CD8-positive, alpha-beta memory T cell (primary cell): ENCODE measurements at places on chromosomes 7 and 10.

DNA sequence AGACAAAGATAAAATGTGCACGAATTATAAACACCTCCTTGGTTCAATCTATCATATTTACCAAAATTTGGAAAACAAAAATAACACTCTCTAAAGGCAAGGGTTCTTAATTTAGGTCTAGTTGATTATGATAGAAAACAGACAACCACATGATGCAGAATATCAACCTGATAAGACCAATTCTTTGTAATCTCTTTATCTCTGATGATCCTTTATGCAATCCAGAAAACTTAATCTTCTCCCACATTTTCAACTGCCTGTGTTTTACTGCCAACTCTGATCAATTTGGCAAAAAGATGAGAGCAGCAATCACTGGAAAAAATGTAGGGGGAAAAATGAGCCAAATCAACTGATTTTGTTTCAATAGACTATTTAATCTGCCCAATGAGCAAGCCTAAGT lies 148.5 kb downstream of the LRRN3 start:
- DNase-seq = no peak
- H3K27me3 ChIP-seq = no peaks in the 10 kb centered on the region
- H3K36me3 ChIP-seq = no peaks in the 10 kb centered on the region
- no peaks in the 10 kb centered on the region for H3K4me1 ChIP-seq

- no peak for DNase-seq
- no peaks in the 10 kb centered on the region for H3K4me1 ChIP-seq
- H3K27me3 ChIP-seq = no peaks in the 10 kb centered on the region
- H3K36me3 ChIP-seq = no peaks in the 10 kb centered on the region
- H3K27ac ChIP-seq = no peak overlapping the region
- H3K4me3 ChIP-seq = no peak overlapping the region
Measured at GRCh38 chr10:8596929-8597472, 542.5 kb downstream of the GATA3 start.

- no peak overlapping the region for H3K27ac ChIP-seq
- H3K4me1 ChIP-seq = no peaks in the 10 kb centered on the region
- no peak for DNase-seq
- no peaks in the 10 kb centered on the region for H3K36me3 ChIP-seq
- no peak overlapping the region for H3K4me3 ChIP-seq
Measured at GRCh38 chr7:31320675-31321074, 19.9 kb downstream of the NEUROD6 start.

DNA sequence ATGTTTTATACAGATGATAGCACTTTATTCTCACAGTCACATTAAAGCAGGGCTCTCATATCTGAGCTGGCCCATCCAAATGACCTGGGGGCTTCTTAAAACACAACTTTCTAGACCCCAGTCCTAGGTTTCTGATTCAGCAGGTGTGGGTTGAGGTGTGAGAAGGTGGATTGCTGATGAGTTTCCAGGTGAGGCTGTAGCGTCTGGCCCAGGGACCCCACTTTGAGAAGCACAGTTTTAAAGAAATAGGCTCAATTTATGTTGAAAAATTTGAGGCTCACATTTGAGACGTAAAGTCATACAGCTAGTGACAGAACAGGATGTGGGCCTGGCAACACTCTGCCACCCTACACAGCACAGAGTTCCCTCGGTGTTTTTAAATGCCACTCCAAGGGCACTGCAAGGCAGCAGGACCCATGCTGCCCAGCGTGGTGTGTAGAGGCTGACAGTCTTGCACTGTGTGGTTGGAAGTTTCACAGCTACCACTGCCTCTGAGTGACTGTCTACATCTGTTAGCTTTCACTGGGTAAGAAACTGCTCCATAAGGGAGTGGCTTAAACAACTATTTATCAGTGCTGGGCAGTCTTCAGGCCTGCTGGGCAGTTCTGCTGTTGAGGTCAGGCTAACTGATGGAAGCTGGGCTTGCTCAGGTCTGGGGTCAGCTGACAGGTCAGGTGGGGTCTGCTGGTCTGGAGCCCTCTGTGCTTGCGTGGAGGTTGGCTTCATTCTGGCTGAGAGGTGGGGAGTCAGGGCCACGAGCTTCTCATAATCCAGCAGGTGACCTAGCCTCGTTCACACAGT lies 319.7 kb downstream of the CXCL12 start:
- H3K27ac ChIP-seq = no peak overlapping the region
- no peaks in the 10 kb centered on the region for H3K27me3 ChIP-seq
- no peaks in the 10 kb centered on the region for H3K36me3 ChIP-seq
- no peak for DNase-seq
- no peak overlapping the region for H3K4me3 ChIP-seq

DNA sequence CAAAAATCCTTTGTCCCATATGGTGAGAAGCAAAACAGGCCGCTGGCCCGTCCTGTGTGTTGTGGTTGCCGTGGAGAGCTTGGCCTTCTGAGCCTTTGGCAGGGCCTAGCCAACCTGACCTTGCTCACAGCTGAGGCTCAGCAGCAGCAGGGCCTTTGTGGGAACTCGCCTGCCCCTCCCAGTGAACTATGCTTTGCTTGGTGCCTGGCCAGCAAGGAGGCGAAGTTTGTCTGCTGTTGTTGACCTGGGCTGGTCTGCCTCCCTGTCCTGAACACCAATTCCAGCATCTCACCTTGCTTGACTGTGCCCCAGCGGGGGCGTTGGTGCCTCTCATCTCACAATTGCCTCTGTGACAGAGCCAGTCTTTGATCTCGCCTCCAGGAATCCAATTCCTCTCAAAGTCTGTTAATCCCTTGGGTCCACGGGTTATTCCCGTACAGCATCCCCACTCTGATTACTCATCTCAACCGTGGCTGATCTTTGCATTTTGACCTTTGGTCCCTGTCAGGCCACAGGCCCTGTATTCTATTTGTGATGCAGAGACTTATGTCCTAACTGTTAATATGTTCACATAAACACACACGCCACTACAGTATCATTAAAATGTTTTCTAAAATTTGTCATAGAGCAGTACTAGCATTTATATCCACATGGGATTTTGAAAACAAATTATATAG lies 22.6 kb downstream of the EPDR1 start:
- no peak for DNase-seq
- no peaks in the 10 kb centered on the region for H3K4me1 ChIP-seq
- no peak overlapping the region for H3K4me3 ChIP-seq
- no peaks in the 10 kb centered on the region for H3K27me3 ChIP-seq

DNA sequence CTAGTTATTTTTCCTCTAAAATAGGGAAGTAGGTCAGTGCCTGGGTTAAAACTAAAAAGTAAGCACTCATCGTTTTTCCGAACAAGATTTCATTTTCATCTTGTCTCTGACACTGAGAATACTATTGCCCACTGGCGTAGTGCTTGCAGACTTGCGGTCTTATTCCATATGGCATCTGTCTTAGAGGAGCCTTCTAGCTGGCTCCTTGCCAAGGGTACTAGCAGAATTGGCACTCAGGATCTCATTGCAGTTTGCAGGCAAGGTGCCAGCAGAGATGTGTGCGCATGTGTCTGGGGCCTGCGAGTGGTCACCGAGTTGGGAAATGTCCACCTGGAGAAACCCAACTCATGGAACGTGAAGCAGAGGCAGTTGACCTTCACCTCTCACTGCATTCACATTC lies 143.4 kb downstream of the CELF2 start:
- no peak overlapping the region for H3K27ac ChIP-seq
- no peak for DNase-seq
- H3K36me3 ChIP-seq = no peaks in the 10 kb centered on the region
- no peaks in the 10 kb centered on the region for H3K27me3 ChIP-seq

DNA sequence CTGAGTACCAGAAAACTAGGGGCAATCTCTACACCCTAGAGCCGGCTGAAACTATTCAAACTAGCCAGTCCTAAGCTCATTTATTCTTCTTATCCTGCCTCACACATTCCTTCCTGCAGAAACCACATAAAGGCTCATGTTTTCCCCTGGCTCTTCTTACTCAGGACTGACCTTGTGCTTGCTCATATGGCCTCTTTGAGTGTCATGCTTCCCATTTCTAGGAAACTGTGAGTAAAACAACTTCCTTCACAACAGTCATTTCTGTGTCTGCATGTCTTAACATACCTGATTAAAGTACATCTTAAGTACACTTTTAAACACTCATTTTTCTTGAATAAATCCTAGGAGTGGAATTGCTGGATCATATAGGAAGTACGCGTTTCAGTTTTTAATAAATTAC lies 52.3 kb upstream of the KIAA1217 start:
- H3K4me1 ChIP-seq = no peaks in the 10 kb centered on the region
- no peak overlapping the region for H3K27ac ChIP-seq
- DNase-seq = no peak
- no peak overlapping the region for H3K4me3 ChIP-seq
- no peaks in the 10 kb centered on the region for H3K36me3 ChIP-seq

DNA sequence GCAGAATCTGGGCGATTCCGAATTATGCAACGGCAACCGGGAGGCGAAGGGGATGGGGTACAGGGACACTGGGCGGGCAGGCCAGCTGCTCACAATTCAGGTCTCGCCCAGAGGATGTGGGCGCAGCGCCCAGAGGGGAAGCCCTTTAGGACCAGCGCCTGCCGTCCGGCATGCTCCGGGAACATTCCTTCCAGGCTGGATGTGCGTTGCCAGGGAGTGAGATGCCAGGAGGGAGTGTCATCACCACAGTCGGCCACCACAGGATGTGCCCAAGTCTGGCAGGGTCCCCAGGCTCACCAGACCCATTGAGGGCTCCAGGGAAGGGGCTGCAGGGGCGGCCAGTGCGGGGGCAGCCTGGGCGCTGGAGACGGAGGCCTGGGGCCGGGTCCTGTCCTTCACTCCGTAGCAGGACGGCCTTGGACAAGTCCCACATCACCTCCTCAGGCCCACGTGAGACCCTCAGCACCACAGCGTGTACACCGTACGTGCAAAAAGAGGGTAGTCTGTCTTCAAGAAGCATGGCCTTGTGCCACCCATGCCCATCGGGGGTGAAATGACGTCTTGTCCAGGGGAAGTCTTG lies 63.9 kb downstream of the FOXL3 start:
- H3K36me3 ChIP-seq = no peaks in the 10 kb centered on the region
- H3K27me3 ChIP-seq = no peaks in the 10 kb centered on the region
- H3K27ac ChIP-seq = no peak overlapping the region
- H3K4me3 ChIP-seq = no peak overlapping the region
- peaks cover 13% of the 10 kb centered on the region for H3K4me1 ChIP-seq

DNA sequence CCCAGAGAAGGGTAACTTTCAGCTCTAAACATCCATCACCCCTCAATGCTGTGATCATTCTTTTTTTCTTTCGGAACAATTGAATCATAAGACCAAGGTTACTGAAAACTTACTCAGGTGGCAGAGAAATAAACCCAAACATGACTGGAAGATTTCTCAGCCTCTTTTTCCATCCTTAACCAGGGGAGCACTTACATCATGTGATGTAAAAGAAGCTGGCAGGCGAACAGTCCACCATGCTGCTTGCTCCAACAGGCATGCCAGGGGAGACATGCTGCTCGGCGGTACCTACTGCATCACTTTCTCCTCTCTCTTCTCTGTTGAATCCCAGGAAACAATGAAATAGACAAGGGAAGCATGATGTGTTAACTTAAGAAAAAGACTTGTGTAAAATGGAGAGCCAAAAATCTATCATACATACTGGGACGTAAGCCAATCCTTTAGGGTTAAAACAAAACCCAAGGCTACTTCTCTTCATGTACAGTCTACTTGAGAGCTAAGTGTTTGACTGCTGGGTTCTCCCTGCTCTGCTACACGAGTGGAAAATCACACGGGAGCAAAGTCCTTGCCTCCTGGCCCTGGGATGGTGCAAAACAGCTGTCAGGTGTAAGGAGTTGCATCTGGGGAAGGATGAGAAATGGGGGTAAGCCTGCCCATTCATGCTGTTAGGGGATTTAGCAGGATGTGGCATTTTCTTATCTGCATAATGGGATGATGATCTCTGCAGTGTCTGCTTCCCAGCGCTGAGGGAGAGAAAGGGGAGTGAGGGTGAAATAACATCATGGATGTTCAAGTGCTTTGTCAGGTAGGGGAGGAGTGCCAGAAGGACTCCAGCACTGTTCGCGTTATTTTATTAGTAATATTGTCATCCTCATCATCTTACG lies 64.3 kb upstream of the ZNF438 start:
- no peaks in the 10 kb centered on the region for H3K4me1 ChIP-seq
- H3K27ac ChIP-seq = no peak overlapping the region
- DNase-seq = no peak
- no peaks in the 10 kb centered on the region for H3K36me3 ChIP-seq
- no peak overlapping the region for H3K4me3 ChIP-seq
- no peaks in the 10 kb centered on the region for H3K27me3 ChIP-seq
